ENCODE measurements at places on chromosomes 3 and 15. TPM values are rescaled to one million over a fixed set of nuclear protein-coding genes. Genes with fewer than 3 reads are reported as not detected.

The SKOR1 gene
- total RNA-seq: 0.21 TPM

The DUOXA2 gene
- not detected for total RNA-seq

The COL8A1 gene
- total RNA-seq: not detected

- DNase-seq: no peak
Observed at GRCh38 chr3:50633230-50633790, 16.4 kb downstream of the MAPKAPK3 start.

- no peak for DNase-seq
Observed at GRCh38 chr3:16595778-16596177, 9.4 kb downstream of the DAZL start.

DNA sequence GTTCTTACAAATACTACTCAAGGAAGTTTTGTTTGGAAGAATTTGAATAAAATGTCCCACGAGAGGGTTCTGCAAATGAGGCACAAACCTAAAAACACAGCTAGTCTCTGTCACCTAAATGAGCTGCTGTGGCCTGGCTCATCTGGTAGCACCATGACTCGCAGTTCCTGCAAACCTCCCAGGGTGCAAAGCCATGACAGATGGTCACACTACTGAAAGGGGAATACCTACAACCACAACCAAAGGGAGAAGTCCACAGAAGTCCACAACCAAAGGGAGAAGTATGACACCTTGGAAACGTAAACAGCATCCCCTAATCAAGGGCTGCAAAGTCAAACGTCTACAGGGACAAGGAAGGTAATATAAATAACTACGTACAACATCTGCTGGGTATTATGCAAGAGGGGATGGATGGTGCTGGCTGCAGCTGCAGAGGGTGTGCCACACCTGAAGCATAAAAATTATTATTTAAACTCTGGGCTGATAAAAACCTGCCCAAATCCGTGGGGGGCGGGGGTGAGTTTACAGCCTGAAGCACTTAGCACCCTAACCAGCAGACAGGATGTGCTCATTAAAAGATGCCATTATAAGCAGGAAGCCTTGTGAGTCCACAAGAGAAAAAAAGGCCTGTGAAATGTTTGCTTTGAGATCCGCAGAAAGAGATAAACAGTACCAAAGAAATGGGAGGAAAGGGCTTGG is 184.0 kb downstream of the MAGI1 start:
- no peak for DNase-seq

GRCh38 chr15:40906991-40907802 is 12.9 kb downstream of the VPS18 start:
- DNase-seq: peak; percentile 58

GRCh38 chr3:47260605-47261004 is 22.0 kb downstream of the KIF9 start:
- DNase-seq: no peak

- peak; percentile 90 for DNase-seq
Observed at GRCh38 chr15:101320501-101321052, 25.5 kb upstream of the SNRPA1 start.

Data from activated CD8-positive, alpha-beta T cell treated with anti-CD3 and anti-CD28 coated beads, Interleukin-2, amount 10 ng/mL, durations not matched to agents 7 days and 5 days (primary cell).